Activated CD4-positive, alpha-beta T cell treated with anti-CD3 and anti-CD28 coated beads for 48 hours (primary cell): ENCODE measurements at places on chromosomes 12 and 14.

- DNase-seq, result no peak
Measured at GRCh38 chr14:51738754-51739153, 87.0 kb downstream of the FRMD6 start.

DNA sequence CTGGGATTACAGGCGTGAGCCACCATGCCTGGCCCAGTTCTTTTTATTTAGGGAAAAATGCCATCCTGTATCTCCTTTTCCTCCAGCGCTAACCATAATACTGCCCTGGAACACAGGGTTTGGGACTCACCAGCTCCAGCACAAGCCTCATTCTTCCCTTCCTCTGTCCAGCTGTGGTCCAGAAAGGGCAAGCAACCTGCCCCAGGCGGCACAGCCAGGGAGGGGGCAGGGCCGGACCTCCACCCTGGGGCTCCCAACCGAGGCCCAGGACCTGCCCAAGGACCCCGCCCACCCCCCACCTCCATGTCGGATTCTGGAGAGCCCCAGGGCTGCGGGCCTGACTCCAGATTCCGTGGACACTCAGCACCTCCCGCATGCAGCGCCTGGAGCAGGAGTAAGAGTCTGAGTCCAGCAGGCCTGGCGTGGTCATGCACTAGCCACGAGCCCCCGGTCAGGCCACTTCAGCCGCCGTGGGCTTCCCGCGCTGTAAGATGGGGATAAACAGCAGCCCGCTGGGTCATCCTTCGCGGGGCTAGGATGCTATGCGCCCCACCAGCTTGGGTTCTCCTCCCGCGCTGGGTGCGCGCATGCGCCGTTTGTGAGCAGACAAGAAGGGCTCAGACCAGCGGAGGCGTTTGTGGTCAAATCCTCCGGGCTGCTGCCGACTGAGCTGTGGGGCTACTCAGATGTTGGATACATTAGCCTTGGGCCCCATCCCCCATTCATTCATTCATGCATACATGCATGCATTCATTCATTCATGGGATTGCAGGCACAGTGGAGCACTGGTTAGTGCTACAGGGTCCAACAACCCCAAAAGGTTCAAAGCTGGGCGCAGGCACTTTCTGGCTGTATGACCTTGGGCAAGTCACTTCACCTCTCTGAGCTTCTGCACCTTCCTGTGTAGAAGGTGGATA is 16.3 kb downstream of the TMEM119 start:
- DNase-seq, result no peak

DNA sequence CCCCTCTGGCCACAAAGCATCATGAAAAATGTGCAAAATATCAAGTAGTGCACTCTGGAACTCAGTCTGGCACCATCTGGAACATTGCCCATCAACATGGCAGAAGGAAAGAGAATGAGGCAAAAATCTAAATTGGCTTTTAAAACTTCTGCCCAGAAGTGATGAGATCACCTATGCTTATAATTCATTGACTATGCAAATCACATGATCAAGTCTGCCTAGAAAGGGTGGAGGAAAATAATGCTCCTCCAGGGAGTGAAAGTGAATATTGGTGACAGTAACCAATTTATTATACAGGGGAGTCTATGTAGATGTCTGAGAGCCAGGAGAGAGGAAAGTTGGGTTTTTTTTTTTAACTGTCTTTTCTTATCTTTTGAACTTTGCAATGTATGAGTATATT is 73.3 kb upstream of the HIF1A start:
- no peak for DNase-seq

DNA sequence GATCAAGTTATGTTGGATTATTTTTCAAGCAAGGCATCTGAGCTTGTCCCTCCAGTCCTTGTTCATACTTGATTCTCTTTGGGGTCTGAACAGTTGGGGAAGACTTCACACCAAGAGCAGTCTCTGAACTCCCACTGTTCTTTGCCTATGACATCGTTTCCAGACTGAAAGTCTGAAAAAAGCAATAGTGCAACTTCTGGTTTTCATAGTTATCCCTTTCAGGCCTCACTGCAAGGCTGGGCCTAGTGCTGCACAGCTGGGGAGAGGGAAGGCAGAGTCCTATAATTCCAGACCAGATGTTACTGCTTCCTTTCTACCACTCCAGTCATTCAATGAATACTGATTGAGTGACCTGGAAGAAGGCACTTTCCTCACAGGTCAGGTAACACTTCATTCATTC is 187.1 kb upstream of the CCND2 start:
- no peak for DNase-seq

DNA sequence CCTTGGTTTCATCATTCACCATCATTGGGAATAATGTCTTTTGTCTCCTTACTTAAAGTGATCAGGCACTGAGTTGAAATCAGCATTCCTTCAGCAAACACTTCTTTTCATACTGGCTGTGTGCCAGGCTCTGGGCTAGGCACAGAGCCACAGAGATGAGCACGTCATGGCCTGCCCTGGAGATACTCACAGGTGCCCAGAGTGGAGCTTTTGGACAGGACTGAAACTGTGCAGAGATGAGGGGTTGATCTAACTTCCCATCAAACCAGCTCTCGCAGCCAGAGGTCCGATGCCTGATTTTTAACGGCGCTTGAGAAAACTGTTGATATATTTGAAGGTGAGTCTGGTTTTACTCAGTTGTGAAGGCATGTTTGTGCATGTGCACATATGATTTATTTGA is 43.1 kb downstream of the CACNA1C start:
- DNase-seq, result no peak

DNA sequence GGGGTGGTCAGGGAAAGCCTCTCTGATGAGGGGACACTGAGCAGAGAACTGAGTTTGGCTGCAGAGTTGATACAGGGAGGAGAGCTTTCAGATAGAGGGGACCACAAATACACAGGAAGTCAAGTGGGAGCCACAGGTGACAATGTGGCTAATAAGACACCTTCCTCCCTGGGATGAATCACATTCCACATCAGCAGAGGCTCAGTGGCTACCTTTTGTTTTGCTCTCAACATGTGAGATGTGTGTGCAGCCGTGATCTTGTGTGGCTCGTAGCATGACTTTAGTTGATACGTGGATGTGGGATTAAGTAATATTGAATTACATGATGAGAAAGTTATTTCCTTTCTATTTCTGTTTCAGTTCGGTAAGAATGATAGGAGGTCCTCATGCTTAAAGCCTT is 7.5 kb downstream of the CRADD start:
- DNase-seq, result no peak

GRCh38 chr14:54775486-54776140 is 127.0 kb downstream of the GCH1 start:
- no peak for DNase-seq

GRCh38 chr14:64159588-64159987 is 134.6 kb downstream of the ESR2 start:
- no peak for DNase-seq

DNA sequence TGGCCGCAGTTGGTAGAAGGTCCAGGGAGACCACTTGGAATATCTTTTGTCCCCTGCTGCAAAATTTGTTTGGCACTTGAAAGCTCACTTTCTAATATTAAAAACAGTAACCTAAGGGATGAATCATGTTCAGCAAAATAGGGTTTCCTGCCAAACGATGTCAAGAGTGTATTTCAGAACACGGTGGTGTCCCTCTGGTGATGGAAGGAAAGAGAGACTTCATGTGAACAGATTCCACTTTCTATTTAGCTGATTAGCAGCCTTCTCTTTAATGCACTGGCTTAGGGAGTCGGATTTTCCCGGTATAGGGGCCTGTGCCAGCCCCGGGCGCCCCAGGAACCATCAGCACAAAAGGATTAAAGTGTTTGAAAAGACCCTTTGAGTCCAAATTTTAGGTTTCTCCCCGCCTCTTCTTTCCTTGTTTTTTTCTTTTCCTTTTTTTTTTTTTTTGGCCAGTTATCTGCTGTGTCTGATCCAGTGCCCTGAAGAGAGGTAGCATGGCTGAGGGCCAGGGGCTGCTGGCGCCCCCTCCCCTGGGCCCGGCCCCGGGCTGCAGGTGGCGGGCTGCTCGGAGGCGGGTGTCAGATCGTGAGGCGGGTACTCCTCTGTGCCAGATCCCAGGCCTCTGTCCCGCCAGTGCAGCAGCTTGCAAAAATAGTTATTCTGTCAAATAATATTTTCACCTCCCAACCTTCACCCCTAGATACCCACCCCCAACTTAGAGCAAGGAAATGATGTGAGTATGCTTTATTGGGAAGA is 88.3 kb downstream of the TESC start:
- no peak for DNase-seq

GRCh38 chr12:53462935-53463334 is 11.0 kb downstream of the PCBP2 start:
- DNase-seq, result no peak

DNA sequence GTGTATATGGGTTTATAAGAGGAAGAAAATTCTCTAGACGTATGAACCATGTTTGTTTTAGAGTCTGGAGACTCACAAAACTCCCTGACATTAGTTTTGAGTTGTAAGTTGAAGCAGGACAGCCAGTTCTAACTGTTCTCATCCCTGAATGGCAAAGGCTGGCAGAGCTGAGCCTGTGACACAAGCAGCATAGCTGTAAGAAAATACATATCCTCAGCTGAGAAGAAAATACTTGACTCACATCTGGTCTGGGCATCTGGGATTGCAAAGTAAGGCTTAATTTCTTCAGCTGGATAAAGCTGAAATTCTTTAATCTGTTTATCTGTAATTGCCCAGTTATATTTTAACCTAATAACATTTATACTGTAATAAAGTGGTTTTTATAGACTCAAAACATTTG is 156.3 kb downstream of the PELI2 start:
- DNase-seq, result no peak

- no peak for DNase-seq
Measured at GRCh38 chr12:38124247-38125012, 192.1 kb upstream of the ALG10B start.

GRCh38 chr14:49940808-49941421 is 48.0 kb downstream of the ARF6 start:
- DNase-seq, result no peak

DNA sequence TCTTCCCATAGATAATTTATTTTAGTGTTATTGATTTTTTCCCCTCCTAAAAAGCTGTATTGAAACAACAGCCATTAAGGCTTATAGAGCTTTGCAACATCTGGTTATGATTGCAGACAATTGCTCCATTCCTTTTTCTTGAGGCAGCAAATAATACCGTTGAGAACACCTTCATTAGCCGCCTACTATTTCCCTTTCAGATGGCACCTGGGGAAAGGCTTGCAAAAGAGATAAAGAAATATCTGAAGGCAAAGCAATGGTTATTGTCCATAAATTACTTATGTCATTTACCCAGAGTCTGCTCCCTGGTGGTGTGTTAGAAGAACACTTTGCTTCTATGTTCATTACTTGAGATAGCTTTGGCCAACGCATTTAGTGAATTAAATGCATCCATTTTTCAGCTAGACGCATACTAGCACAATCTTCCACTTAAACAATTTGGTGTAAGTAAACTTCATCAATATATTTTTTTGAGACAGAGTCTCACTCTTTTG is 377.8 kb downstream of the KCNH5 start:
- no peak for DNase-seq

- DNase-seq, result no peak
Measured at GRCh38 chr12:18339633-18340032, 78.3 kb downstream of the PIK3C2G start.

DNA sequence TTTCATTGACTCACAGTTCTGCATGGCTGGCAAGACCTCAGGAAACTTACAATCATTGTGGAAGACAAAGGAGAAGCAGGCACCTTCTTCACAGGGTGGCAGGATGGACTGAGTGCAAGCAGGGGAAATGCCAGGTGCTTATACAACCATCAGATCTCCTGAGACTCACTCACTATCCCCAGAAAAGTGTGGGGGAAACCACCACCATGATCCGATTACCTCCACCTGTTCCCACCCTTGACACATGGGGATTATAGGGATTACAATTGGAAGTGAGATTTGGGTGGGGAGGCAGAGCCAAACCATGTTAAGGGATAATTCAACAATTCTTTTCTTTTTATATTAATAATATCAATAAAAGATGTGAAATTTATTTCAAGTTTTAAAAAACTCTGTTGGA is 34.1 kb downstream of the CNTN1 start:
- DNase-seq, result no peak

DNA sequence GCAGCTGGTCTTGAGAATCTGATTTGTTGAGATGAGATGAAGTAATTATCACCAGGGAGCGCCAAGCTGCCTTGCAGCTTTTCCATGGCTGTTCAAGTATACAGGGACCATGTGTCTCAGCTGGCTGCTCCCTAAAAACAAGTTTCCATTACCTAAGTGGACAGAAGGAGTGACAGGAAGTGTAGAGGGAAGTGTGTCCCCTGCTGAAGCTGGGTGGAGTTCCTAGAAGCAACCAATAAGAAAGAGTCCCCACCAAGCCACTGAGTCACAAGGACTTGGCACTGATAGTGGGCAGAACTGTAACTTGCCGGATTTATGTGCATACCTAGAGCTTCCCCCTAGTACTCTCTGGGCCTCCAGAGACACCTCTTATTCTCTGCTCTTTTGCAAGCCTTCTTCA is 1.5 kb upstream of the GPX2 start:
- DNase-seq, result no peak

GRCh38 chr14:104877066-104877805 is 12.2 kb downstream of the CEP170B start:
- DNase-seq, result no peak

DNA sequence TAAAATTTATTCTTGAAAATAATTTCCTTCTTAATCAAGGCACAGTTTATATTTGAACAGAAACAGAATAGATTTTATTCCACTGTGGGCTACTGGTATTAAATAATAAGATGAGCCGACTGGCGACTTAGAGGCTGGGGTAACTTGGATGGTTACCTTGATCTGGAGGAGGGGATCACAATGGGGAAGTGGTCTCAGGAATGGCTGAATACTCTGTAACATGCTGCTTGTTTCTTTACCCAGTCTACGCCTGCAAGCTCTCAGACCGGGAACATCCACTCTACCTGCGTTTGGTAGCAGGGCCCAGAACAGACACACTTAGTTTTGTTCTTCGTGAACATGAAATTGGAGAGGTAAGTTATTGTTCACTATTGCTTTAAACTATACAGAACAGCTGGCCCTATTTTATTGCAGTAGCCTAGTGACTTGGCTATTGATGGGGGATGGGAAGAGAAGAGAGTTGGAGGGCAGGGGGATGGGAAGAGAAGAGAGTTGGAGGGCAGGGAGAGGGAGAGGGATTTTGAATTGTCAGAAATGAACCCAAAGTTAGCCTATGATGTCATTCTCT is 67.9 kb downstream of the GNS start:
- no peak for DNase-seq

- no peak for DNase-seq
Measured at GRCh38 chr12:54998958-54999510, 14.5 kb upstream of the TESPA1 start.

DNA sequence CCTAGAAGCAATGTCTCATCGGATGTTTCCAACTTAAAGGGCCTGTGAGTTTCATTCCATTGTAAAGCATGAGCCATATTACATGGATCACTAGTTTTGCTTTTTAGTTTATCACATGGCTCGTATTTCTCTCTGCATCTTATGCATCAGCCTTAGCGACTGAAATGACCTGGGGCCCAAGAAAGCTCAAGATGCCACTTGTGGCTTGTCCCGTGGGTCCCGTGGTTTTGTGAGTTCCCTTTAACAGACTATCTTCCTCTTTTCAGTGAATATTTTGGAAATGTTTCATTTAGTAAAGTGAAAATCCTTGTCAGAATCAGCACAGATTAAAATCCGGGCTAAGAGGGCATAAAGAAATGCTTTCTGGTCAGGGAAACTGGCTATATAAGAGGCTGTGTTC is 86.2 kb upstream of the PPM1H start:
- DNase-seq, result no peak

GRCh38 chr12:7448099-7448498 is 4.1 kb upstream of the CD163L1 start:
- no peak for DNase-seq
